Suppressor macrophage treated with lipopolysaccharide for 4 hours (primary cell): ENCODE measurements at places on chromosomes 11 and 22.

GRCh38 chr11:69059985-69060384 is 11.3 kb downstream of the TPCN2 start:
- DNase-seq: no peak

- no peak for DNase-seq
Measured at GRCh38 chr22:27041745-27042310, 384.4 kb downstream of the MIAT start.

DNA sequence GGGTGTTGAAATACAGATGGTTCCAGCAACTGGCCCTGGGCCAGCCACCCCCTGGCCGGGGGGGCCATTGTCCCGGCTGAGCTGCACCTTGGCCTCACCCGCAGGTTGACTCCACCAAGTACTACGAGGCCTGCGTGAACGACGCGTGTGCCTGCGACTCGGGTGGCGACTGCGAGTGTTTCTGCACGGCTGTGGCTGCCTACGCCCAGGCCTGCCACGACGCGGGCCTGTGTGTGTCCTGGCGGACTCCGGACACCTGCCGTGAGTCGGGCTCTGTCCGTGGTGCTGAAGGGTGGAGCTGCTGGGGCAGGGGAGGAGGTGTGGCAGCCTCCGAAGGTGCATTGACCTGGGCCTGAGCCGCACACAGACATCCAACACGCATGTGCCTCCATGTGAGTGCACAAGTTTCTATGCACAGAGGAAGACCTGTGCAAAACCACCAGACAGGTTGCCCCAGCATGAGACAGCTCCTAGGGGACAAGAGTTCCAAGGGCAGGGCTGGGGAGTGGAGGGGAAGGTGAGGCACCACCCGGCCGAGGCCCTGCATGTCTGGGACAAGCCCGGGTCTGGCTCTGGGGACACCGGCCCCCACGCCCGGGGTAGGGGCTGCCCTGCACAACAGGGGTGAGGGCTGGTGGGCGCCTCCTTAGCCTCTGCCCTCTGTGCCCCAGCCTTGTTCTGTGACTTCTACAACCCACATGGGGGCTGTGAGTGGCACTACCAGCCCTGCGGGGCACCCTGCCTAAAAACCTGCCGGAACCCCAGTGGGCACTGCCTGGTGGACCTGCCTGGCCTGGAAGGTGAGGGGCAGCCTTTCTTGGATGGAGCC is 16.1 kb downstream of the MUC5B start:
- no peak for DNase-seq

- DNase-seq: no peak
Measured at GRCh38 chr11:124814739-124815138, 14.5 kb upstream of the MSANTD2 start.

GRCh38 chr11:1353383-1354124 is 36.2 kb upstream of the BRSK2 start:
- no peak for DNase-seq

- no peak for DNase-seq
Measured at GRCh38 chr11:31806186-31806927, 4.8 kb downstream of the PAX6 start.
